ENCODE measurements at places on chromosomes 12 and 14.
A peak's percentile ranks its signal among the peaks of the same experiment; 100 is the strongest.

GRCh38 chr12:124130691-124131591, 157.9 kb downstream of the ZNF664 start:
- DNase-seq, result peak; percentile 41

DNA sequence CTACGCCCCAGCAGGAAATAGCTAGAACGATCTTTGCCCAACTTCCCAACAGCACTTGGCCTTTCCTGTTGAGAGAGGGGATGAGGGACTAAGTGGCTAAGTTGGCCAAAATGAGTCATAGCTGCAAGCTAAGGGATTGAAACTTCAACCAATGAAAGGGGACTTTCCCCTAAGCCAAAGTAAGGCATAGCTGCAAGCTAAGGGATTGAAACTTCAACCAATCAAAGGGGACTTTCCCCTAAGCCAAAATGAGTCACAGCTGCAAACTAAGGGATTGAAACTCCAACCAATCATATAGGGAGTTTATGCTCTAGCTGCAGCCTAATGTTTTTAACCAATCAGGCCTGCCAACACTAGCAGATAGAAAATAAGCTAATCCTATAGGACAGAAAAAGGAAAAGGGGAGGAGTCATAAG, 100.5 kb upstream of the SSTR1 start:
- no peak for DNase-seq

GRCh38 chr14:101363261-101363555, 198.1 kb upstream of the DIO3 start:
- no peak for DNase-seq

GRCh38 chr12:13981990-13982389, 588 bp upstream of the GRIN2B start:
- no peak for DNase-seq

GRCh38 chr12:76921100-76921471, 42.3 kb upstream of the CSRP2 start:
- DNase-seq, result no peak

DNA sequence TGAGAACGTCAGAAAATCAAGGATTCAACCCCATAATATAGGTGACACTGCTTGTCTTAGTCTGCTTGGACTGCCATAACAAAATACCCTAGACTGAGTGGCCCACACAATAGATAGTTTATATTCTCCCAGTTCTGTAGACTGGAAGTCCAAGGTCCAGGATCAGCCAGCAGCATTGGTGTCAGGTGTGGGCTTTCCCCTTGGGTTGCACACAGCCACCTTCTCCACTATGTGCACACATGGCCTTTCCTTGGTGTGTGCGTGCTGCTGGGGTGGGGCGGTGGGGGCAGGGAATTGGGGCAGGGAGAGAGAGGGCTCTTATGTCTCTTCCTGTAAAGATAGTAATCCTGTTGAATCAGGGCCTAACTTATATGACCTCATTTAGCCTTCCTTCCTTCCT, 106.4 kb downstream of the SLC25A47 start:
- DNase-seq, result no peak

- no peak for DNase-seq
Observed at GRCh38 chr14:89866458-89866857, 88.1 kb downstream of the EFCAB11 start.

- no peak for DNase-seq
Observed at GRCh38 chr12:119409043-119409442, 74.5 kb downstream of the CCDC60 start.

- no peak for DNase-seq
Observed at GRCh38 chr12:100741084-100741711, 53.4 kb upstream of the ANO4 start.

GRCh38 chr12:131351319-131352028, 359.4 kb upstream of the SFSWAP start:
- DNase-seq, result no peak

DNA sequence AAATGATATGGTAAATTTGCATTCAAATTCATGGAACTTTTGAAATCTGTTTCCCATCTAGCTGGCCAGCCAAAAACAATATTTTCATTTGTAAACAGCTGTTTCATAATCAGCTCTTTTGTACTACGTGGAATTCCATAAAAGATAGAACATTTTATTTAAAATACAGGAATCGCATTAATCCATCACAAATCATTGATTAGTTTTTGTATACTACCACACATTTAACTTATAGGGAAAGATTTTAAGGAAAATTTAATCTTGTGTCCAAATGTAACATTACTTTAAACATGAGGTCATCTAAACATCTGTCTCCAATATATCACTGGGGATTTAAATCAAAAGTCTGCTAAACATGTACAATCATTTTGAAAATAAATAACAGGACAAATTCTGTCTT, 33.5 kb downstream of the SLC25A21 start:
- no peak for DNase-seq

- DNase-seq, result no peak
Observed at GRCh38 chr14:90567991-90568390, 171.2 kb downstream of the CALM1 start.

- no peak for DNase-seq
Observed at GRCh38 chr12:78938341-78939084, 73.9 kb downstream of the SYT1 start.

DNA sequence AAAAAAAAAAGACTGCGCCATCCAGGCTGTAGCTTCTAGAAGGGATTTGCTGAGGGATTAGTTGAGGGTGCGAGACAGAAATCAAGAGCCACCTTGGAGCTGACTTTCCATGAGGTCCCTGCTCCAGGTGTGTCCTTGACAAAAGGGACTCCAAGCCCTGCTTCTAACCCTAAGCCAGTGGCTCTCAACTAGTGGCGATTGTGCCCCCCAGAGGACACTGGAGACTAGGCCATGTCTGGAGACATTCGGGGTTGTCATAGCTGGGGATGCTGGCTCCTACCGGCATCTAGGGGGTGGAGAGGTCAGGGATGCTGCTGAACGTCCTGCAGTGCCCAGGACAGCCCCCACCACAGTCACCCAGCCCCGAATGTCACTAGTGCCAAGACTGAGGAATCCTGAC, 40.6 kb downstream of the SPRING1 start:
- DNase-seq, result peak; percentile 56

- no peak for DNase-seq
Observed at GRCh38 chr12:81588235-81589008, 170.7 kb downstream of the PPFIA2 start.

- no peak for DNase-seq
Observed at GRCh38 chr12:129162805-129163204, 309.5 kb downstream of the GLT1D1 start.

- no peak for DNase-seq
Observed at GRCh38 chr12:103561174-103561573, 25.9 kb upstream of the STAB2 start.

- no peak for DNase-seq
Observed at GRCh38 chr14:101948666-101949216, 15.6 kb upstream of the DYNC1H1 start.
